ENCODE measurements at places on chromosomes 7 and 10.

DNA sequence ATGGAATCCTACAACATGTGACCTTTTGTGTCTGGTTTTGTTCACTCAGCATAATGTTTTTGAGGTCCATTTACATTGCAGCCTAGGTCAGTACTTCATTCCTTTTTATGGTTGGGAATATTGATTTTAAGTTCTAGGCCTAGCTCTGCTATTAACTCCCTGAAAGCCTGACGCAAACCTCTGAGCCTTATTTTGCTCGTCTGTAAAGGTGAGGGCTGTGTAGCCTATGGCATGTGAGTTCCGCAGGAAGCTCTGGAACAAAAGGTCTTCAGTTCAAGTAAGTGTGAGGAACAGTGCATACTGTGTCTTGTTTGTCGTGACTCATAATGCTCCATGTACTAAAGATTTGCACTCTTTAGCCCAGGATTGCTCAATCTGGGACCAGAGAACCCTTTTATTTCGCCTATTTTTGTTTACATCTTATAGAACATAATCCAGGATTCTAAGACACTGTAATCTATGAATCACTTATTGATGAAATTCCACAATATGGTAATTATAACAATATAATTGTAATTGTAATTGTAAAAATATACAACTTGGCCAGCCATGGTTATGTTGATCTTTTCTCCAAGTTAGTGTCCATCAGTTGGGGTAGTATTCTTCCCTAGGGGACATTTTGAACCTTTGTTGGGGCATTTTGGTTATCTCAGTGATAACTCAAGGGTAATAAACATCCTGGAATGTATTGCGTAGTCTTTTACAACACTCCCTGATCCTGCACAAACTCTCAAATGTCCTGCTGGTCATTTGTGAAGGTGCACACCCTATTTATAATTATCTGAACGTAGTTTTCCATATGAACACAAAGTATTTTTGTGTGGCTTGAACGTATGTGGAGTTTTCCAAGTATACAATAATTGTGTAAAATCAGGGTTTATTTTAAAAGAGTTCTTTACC, 184.7 kb downstream of the VTI1A start:
- no peak for DNase-seq

DNA sequence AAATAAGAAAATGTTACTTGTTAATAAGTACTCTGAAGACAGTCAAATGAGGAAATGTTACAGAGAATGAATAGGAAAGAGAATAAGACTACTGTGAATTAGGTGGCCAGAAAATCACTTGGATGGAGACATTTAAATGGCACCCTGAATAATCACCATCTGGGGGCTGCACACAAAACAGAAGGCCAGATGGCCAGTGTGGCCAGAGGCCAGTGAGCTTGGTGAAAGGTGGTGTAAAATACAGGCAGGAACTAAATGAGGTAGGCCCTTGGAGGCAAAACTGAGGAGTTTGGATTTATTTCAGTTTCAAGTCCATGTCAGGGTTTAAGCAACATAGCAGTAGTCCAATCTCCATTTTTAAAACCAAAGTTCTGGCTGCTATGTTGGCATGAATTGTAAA, 126.7 kb downstream of the TSPAN12 start:
- DNase-seq: no peak

DNA sequence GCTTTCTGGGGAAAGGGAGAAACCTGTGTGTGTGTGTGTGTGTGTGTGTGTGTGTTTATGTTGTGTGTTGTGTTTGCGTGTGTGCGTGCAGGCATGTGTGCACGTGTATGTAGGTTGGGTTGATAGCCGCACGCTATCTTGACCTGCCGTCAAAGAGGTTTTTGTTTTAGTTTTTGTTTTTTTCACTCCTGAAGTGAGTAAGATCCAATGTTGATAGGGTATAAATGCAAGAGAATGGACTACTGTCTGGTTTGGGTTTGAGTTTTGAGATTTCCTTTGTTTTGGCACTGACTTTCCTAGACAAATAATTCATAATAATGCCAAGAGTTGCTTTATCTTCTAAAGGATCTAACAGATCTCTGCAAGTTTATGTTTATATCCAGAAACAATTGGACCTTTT, 27.8 kb downstream of the POU6F2 start:
- no peak for DNase-seq

GRCh38 chr10:25226775-25227682, 52.2 kb downstream of the GPR158 start:
- DNase-seq: no peak

GRCh38 chr10:8416192-8416701, 361.8 kb downstream of the GATA3 start:
- DNase-seq: no peak

- no peak for DNase-seq
Observed at GRCh38 chr10:133024704-133025557, 62.8 kb upstream of the ADGRA1 start.

DNA sequence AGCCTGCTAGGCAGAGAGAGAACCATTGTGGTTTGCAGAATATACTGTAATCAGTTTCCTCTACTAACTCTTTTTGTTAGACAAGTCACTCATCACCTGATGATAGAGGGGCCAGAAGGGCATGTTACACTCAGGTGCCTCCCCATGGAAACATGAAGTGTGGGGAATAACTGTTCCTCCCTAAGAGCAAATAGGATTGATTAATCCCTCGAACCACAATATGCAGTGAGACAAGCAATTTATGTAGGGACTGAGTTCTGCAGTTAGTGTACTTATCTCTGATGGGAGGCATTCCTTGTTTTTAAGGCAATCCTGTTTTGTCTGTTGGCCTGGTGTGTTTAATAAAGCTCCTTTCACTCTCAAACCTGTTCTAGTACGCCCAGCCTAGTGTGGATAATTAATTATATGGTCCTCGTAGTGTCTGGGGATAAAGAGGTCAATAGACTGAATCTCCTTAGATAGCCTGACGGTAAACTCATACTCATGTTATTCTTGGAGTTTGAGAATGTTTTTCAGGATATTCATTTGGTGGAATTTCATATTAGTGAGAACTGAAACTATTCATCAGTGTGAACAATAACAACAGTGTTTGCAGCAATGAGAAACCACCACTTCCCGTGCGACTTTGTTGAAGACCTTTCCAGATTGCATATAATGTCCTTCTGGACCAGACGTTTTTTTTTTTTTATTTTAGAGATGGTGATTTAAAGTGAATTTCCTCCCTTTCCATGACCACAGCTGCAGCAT, 344.8 kb upstream of the FZD8 start:
- DNase-seq: no peak

DNA sequence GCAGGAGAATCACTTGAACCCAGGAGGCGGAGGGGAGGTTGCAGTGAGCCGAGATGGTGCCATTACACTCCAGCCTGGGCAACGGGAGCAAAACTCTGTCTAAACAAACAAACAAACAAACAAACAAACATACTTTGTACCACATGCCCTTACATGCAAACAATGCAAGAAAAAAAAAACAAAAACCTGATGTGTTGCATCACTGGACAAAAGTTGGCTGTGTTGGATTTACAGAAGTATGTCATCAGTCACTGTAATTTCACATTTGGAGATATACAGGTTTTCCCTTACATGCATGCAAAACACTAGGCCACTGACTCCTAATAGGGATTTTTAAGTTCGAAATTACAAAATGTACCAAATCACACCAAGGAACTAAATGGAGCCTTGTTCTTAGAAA, 138.5 kb downstream of the SRPK2 start:
- DNase-seq: no peak

DNA sequence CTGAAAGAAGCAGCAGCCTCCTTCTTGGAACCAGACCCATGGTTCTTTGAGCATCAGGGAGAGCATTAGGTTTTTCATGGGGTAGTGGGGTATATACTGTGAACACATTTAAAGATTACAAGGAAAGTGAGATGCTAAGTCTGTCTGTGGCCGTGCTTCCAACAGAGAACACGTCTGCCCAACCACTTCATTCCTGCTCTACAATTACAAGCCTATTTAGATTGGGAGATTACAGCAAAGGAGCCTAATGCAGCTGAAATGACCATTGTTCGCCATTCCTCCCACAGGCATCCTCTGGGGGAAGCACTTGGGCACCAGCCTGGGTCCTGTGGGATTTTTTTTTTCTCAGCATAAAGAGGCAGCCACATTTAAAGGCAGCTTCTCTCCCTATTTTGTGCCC, 536.4 kb downstream of the XPNPEP1 start:
- no peak for DNase-seq

DNA sequence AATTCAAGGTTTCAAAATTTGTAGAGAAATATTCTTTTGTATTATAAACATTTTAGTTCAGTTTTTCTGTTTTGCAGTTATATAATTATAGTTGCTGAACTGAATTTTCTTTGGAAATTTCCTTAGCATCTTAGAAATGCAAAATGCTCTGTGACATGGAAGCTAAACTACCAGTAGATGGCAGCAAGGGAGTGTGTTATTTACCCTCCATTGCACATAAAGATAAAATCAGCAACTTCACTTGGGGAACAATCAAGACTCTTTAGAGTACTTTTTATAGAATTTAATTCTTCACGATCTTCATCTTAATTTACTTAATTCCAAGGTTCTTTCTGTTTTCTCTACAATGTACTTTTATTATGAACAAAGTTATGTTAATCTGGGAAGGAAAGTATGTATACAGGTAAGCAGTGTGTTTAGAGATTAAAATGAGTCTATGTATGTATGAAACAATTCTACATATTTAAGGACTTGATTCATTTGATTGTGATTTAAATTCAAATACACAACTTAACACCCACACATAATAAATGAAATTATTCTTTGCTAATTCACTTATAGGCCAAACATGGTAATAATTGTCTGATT, 404.2 kb downstream of the THSD7A start:
- DNase-seq: no peak

GRCh38 chr10:42975558-42976340, 101.1 kb upstream of the RET start:
- no peak for DNase-seq

DNA sequence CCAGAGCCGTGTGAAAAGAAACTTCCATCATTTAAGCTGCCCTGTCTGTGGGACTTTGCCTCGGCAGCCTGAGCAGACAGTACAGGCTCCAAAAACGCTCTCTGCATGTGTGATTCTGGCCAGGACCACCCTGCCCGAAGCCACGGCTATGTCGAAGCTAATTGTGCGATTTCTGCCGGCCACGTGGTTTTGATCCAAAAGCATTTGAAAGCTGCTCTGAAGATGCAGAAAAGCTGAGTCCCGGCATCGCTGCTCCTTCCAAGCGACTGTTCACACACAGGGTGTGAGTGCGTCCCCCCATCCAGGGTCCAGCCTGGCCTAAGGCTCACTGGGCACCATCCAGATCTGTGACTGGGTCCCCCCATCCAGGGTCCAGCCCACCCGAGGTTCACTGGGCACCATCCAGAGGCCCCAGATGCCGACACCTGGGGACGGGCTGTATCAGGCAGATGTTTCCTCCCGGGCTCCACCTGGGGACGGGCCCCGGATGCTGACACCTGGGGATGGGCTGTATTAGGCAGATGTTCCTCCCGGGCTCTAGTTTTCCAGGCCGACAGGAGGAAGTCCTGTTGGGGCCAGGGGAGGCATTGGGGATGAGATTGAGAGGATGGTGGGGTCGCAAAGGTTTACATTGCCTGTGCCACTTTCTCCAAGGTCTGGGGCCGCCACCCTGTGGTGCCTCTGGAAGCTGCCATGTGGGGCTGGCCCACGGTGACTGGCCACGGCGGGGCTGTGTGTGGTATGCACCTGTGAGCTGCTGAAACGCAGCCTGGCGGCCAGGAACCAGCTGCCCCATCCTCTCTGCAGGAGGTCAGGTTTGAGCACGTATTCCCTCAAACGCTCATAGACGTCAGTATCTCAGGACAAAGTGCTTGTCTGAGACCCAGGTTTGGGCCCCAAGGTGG, 527.4 kb downstream of the DNAJB6 start:
- no peak for DNase-seq

- DNase-seq: no peak
Observed at GRCh38 chr7:158407581-158408317, 179.9 kb downstream of the PTPRN2 start.

DNA sequence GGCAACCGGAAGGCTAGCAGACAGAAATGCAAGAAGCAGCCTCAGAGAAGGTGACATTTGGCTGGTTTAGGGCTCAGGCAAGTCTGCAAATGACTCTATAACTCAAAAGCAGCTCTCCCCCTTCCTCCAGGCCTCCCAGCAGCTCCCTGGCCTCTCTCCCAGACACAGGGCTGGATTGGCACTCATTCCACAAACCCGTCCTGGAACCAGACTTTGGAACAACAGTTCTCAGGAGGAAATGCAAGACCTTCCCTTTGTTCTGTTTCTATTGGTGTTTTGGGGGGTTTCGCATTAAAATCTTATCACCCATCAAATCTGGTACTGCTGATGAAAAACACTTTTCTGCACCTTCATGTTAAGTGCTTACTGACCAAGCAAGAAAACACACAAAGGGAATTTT, 40.3 kb upstream of the EFCAB10 start:
- no peak for DNase-seq

DNA sequence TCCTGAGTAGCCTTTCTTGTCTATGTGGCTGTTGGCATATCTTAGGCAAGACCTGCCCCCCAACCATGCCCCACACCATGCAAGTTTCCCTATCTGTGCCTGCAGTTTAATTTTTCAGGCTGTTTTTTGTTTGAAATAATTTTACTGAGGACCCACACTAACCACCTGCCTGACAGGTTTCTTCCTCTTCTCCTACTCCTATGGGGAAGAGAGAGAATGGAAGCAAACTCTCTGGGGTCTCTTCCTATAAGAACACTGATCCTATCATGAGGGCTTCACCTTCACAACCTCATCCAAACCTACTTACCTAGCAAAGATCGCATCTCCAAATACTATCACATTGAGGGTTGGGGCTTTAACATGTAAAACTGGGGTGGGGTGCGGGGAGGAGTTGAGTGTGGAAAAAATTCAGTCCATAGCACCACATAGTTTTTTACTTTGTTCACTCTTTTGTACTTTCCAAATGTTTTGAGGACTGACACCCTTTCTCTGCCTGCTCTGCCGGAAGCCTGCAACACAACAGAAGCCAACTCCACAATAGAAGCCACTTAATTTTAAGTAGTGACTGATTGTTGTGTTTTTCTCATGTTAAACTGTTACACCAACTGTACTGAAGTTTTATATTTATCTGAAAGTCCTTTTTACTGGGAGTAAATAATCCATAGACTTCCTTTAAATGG, 67.2 kb upstream of the CSTF2T start:
- no peak for DNase-seq

- DNase-seq: no peak
Observed at GRCh38 chr10:29895456-29895855, 163.9 kb downstream of the JCAD start.

- no peak for DNase-seq
Observed at GRCh38 chr10:91653219-91653870, 20.5 kb upstream of the PPP1R3C start.

- DNase-seq: no peak
Observed at GRCh38 chr7:133431134-133431724, 178.4 kb downstream of the EXOC4 start.

DNA sequence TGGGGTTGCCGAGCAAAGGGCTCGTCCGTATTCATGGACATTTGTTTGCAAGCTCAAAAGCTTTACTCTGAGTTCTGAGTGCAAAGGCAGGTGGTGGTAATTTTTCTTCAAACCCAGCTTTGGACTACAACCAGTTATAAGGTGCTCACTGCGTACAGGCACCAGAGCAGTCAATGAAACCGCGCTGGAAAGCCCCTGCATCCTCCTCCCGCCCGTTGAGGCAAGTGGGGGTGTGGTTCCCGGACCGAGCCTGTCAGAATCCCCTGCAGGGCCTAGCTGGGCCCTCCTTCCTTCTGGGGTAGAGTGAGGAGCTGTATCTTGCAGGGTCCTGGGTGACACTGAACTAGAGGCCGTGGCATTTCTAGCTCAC, 22.3 kb downstream of the AMZ1 start:
- no peak for DNase-seq

GRCh38 chr10:130809761-130810515, 501.6 kb downstream of the TCERG1L start:
- DNase-seq: no peak
